Stomach (tissue), 19 donors: ENCODE measurements at places on chromosomes 1 and 21. TPM values are rescaled to one million over a fixed set of nuclear protein-coding genes. Genes with fewer than 3 reads are reported as not detected.

The FCRL4 gene
- not detected for total RNA-seq

The CFHR3 gene
- total RNA-seq = not detected

The KRTAP21-1 gene
- total RNA-seq = not detected

The ANKRD35 gene
- total RNA-seq = 1.7 TPM

The BNIPL gene
- total RNA-seq = not detected

The PRAMEF18 gene
- not detected for total RNA-seq

The SMCP gene
- not detected for total RNA-seq

The MIXL1 gene
- not detected for total RNA-seq

GRCh38 chr1:9883585-9884449, 26.3 kb downstream of the CTNNBIP1 start:
- H3K4me3 ChIP-seq = no peak overlapping the region
- H3K27ac ChIP-seq = no peak overlapping the region
- no peak for DNase-seq
- peaks cover 22% of the 10 kb centered on the region for H3K4me1 ChIP-seq
- no peaks in the 10 kb centered on the region for H3K27me3 ChIP-seq
- peaks cover 10% of the 10 kb centered on the region for H3K36me3 ChIP-seq

GRCh38 chr1:9275161-9275560, 17.5 kb upstream of the SPSB1 start:
- H3K27me3 ChIP-seq = no peaks in the 10 kb centered on the region
- H3K27ac ChIP-seq = no peak overlapping the region
- DNase-seq = no peak

GRCh38 chr1:224751624-224752311, 135.7 kb downstream of the CNIH3 start:
- no peak overlapping the region for H3K27ac ChIP-seq
- no peaks in the 10 kb centered on the region for H3K36me3 ChIP-seq
- DNase-seq = no peak
- H3K4me1 ChIP-seq = no peaks in the 10 kb centered on the region

- peaks cover 10% of the 10 kb centered on the region for H3K4me1 ChIP-seq
- H3K27me3 ChIP-seq = no peaks in the 10 kb centered on the region
- no peak for DNase-seq
- H3K27ac ChIP-seq = no peak overlapping the region
- H3K36me3 ChIP-seq = peaks cover 96% of the 10 kb centered on the region
Measured at GRCh38 chr1:228398741-228399461, 7.7 kb downstream of the TRIM11 start.

- peaks cover 24% of the 10 kb centered on the region for H3K4me1 ChIP-seq
- no peaks in the 10 kb centered on the region for H3K36me3 ChIP-seq
- H3K27me3 ChIP-seq = no peaks in the 10 kb centered on the region
Measured at GRCh38 chr1:59062743-59063142, 234.2 kb upstream of the FGGY start.

DNA sequence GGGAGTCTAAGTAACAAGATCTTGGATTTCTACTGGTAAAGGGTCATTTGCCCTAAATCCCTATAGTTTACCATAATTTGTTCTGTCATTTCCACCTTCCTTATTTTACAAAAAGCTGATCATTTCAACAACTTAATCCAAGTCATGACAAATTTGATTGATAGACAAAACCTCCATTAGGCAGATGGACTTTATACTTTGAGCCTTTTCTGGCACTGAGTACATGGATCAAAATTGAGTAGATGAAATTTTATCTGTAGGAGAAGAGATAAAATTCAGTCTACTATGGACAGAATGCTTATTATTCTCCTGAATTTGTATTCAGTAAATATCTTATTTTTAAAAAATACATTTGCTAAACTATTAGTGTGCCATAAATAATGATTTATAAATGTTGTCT, 62.6 kb upstream of the NRIP1 start:
- peaks cover 6% of the 10 kb centered on the region for H3K4me1 ChIP-seq
- no peak for DNase-seq
- H3K4me3 ChIP-seq = no peak overlapping the region
- H3K27ac ChIP-seq = no peak overlapping the region
- no peaks in the 10 kb centered on the region for H3K27me3 ChIP-seq

DNA sequence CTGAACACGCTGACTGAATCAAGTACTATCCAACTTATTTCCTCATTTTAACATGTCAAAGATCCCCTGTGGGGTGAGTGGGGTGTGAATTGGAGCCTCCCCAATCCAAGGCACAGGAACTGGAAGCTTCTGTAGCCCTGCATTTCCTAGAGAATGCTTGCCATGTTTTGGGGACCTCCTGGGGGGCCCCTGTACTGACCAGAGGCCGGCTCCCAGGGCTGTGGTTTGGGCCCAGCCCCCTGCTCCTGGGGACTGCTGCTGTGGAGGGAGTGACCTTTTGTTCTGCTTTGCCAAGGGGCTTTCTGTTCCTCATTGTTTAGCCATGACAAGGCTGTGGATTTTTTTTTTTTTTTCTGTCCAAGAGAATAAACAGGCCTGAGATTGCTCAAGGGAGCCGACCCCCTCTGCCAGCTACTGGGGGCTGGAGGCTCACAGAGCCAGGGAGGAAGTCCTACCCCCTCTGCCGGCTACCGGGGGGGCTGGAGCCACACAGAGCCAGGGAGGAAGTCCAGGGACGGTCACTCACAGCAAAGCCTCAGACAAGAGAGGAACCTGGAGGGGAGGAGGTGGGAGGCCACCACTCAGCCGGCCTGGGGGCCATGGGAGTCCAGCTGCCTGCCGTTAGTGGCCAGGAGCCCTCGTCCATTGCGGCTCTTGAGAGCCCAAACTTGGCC, 17.4 kb downstream of the TNFRSF1B start:
- peak overlapping the region; percentile 37 for H3K27ac ChIP-seq
- H3K4me1 ChIP-seq = peaks cover 98% of the 10 kb centered on the region

- peaks cover 28% of the 10 kb centered on the region for H3K4me1 ChIP-seq
- H3K27me3 ChIP-seq = no peaks in the 10 kb centered on the region
- H3K4me3 ChIP-seq = peak overlapping the region; percentile 20
- H3K36me3 ChIP-seq = no peaks in the 10 kb centered on the region
- H3K27ac ChIP-seq = peak overlapping the region; percentile 86
Measured at GRCh38 chr21:35046880-35047229, 2.2 kb downstream of the RUNX1 start.

DNA sequence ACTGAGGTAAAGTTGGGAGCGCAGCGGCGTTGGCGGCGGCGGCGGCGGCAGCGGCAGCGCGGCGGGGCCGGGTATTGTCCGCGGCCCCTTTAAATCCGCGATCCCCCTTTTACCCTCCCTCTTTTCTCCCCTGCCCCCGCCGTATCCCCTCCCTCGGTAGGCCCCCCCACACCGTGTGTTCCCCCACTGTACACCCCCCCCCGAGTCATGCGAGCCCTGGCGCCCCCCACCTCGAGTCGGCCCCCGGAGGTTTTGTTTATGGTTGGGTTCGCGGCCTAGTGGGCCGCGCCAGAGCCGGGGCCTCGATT, 169 bp downstream of the UBAP2L start:
- no peak for DNase-seq
- H3K27ac ChIP-seq = peak overlapping the region; percentile 100
- H3K4me3 ChIP-seq = peak overlapping the region; percentile 99
- H3K4me1 ChIP-seq = peaks cover 81% of the 10 kb centered on the region

- no peak for DNase-seq
- H3K27me3 ChIP-seq = no peaks in the 10 kb centered on the region
- no peaks in the 10 kb centered on the region for H3K4me1 ChIP-seq
- H3K27ac ChIP-seq = no peak overlapping the region
- no peak overlapping the region for H3K4me3 ChIP-seq
- H3K36me3 ChIP-seq = no peaks in the 10 kb centered on the region
Measured at GRCh38 chr21:15604413-15604812, 125.4 kb upstream of the USP25 start.

GRCh38 chr21:27326301-27326700, 359.4 kb upstream of the ADAMTS5 start:
- H3K27me3 ChIP-seq = no peaks in the 10 kb centered on the region
- no peak overlapping the region for H3K27ac ChIP-seq
- H3K4me3 ChIP-seq = no peak overlapping the region
- no peaks in the 10 kb centered on the region for H3K4me1 ChIP-seq
- no peaks in the 10 kb centered on the region for H3K36me3 ChIP-seq

DNA sequence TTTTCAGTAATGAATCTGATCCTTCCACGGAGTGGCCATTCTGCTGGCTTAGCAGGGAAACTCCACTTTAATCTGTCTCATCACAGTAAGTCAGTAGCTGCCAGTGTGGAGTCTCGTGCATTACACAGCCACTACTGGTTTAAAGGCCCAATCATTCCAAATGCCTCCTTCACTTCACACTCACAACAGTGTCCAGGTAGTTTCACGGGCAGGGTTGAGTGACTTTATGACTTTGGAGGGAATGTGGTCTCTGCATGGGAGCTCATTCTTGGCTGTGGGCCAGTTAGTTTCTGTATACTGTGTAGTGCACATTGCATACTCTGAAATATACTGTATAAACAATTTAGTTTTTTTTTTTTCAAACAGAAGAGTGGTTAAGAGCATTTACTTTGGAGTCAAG, 34.6 kb upstream of the C1orf87 start:
- no peaks in the 10 kb centered on the region for H3K27me3 ChIP-seq
- H3K27ac ChIP-seq = no peak overlapping the region
- no peaks in the 10 kb centered on the region for H3K4me1 ChIP-seq
- no peaks in the 10 kb centered on the region for H3K36me3 ChIP-seq
- DNase-seq = no peak

- no peaks in the 10 kb centered on the region for H3K4me1 ChIP-seq
- peaks cover 13% of the 10 kb centered on the region for H3K27me3 ChIP-seq
- no peaks in the 10 kb centered on the region for H3K36me3 ChIP-seq
- H3K27ac ChIP-seq = no peak overlapping the region
Measured at GRCh38 chr1:20266141-20266540, 24.5 kb upstream of the VWA5B1 start.

DNA sequence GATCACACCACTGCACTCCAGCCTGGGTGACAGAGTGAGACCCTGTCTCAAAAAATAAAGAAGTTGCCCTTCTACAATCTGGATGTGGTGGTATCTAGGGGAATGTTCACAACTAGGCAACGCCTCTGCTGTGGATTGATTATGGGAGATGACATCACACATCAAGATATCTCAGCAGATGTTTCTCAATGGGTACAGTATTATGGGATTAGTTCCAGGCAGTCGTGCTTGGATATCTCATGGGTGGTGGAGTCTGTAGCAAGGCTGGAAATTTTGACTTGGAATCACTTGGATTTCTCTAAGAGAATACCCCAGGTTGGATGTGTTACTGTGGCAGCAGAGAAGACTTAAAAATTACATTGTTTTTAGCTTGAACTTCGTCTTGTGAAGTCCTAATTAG, 7.7 kb downstream of the IFNAR2 start:
- H3K36me3 ChIP-seq = no peaks in the 10 kb centered on the region
- DNase-seq = no peak
- H3K4me3 ChIP-seq = no peak overlapping the region
- peaks cover 25% of the 10 kb centered on the region for H3K4me1 ChIP-seq
- H3K27me3 ChIP-seq = no peaks in the 10 kb centered on the region
- no peak overlapping the region for H3K27ac ChIP-seq

DNA sequence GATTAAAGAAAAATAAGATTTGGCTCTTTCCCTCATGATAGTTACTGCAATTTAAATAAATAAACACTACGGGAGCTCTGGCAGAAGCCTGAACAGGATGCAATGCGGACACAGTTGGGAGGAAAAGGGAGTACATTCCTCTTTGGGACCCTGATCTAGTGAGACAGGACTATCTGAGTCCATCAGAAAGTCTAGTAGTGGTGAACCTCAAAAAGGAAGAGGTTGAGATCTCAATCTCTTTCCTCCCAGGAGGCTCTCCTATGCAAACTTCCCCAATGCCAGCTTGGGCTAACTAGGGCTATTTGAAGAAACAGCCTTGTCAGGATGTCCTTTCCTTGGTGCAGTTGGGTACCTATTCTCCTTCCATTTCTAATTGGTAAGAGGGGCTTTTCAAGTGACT, 4.9 kb upstream of the ABCD3 start:
- no peak overlapping the region for H3K27ac ChIP-seq
- H3K4me1 ChIP-seq = peaks cover 7% of the 10 kb centered on the region
- no peak overlapping the region for H3K4me3 ChIP-seq
- no peak for DNase-seq
- H3K27me3 ChIP-seq = no peaks in the 10 kb centered on the region

- H3K36me3 ChIP-seq = no peaks in the 10 kb centered on the region
- H3K4me3 ChIP-seq = no peak overlapping the region
- no peak overlapping the region for H3K27ac ChIP-seq
- no peak for DNase-seq
- no peaks in the 10 kb centered on the region for H3K27me3 ChIP-seq
Measured at GRCh38 chr1:239426821-239427475, 40.6 kb downstream of the CHRM3 start.

GRCh38 chr1:94727846-94728715, 92.1 kb upstream of the SLC44A3 start:
- DNase-seq = no peak
- no peaks in the 10 kb centered on the region for H3K36me3 ChIP-seq
- no peak overlapping the region for H3K27ac ChIP-seq
- no peak overlapping the region for H3K4me3 ChIP-seq
- no peaks in the 10 kb centered on the region for H3K27me3 ChIP-seq

DNA sequence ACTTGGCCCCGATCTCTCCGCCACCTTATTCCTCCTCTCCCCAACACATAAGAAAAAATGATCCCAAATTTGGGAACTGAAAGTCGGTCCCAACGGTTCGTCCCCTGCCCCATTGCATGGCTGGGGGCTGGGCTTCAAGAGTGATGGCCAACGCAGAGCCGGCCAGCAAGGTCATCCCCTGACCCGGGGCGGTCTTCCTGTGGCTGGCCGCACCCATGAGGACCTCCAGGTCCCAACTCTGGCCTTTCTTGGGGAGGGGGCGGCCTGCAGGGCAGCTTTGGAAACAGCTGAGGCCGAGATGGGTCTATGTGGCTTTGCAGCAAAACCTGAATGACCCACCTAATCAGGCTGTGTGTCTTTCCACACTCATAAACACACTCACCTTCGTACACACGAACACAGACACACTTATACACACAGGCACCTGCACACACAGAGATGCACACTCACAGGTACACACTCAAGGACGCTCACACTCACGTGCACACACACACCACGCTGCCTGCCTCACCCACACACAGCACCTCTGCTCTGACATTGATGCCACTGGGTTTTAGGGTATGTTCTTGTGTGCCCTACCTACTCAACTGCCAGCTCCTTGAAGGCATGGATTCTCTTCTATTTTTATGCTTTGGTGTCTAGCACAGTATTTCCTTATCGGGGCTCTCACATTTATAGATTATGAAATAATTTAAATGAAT, 562 bp downstream of the DYNLT5 start:
- no peak for DNase-seq
- H3K27ac ChIP-seq = no peak overlapping the region
- H3K36me3 ChIP-seq = no peaks in the 10 kb centered on the region

GRCh38 chr1:172966844-172967540, 83.7 kb downstream of the TNFSF18 start:
- H3K27me3 ChIP-seq = no peaks in the 10 kb centered on the region
- H3K4me3 ChIP-seq = no peak overlapping the region
- DNase-seq = no peak
- H3K27ac ChIP-seq = no peak overlapping the region
- H3K4me1 ChIP-seq = peaks cover 8% of the 10 kb centered on the region
- H3K36me3 ChIP-seq = no peaks in the 10 kb centered on the region

GRCh38 chr1:25468033-25468432, 37.3 kb downstream of the MACO1 start:
- peak overlapping the region; percentile 46 for H3K27ac ChIP-seq
- DNase-seq = no peak
